ENCODE measurements at places on chromosomes 11 and 22.

GRCh38 chr11:63375434-63375833, 5.8 kb downstream of the SLC22A9 start:
- no peak for DNase-seq

DNA sequence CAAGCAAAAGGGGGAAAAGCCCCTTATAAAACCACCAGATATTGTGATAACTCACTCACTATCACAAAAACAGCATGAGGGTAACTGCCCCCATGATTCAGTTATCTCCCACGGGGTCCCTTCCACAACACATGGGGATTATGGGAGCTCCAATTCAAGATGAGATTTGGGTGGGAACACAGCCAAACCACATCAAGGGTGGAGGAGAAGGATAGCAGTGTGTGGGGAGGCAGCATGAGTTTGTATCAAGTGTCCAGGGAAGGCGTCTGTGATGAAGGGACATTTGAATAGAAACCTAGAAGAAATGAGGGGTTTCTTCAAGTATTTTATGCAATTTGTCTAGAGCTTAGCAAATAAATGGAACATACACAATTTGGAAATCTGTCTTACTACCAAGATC, 98.2 kb downstream of the SLC1A2 start:
- no peak for DNase-seq

GRCh38 chr11:15161790-15162189, 47.1 kb downstream of the INSC start:
- DNase-seq: no peak

DNA sequence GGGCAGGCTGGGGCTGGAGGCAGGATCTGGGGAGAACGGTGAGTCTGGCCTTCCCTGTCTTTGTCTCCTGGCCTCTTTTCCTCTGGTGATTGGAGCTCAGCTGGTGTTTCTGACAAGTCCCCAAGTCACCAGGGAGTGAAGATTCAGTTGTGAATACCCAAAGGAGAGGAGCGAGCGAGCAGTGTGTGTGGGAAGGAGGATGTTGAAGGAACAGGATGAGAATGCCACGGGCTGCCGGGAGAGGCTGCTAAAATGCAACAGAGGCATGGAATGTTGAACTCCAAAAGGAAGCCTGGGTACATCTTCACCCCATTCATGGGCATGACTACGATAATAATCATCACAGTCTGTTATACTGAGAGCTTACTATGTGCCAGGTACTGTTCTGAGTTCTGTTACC, 163.3 kb downstream of the CEP164 start:
- no peak for DNase-seq

- no peak for DNase-seq
These were observed 29.7 kb upstream of the ANO1 start for GRCh38 chr11:70048279-70049024.

- DNase-seq: no peak
These were observed 43.2 kb downstream of the MACROD1 start for GRCh38 chr11:64122411-64123410.

GRCh38 chr22:32329202-32329645, 28.4 kb upstream of the RFPL3 start:
- no peak for DNase-seq

DNA sequence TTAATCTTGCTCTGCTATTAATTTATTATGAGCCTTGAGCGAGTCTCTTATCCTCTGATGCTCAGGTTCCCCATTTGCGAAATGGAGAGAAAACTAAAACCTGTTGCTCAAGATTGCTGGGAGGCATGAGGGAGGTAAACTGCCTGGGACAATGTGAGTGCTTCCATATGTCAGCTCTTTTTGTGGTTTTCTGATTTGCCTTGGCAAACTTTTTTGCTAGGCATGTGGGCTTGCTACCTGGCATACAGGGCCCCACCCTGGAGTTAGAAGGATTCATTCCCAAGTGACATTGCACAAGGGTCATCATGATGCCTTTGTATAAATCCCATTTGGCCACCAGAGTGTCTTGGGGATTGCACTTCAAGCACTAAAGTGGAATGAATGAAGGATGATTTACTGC, 22.4 kb downstream of the TSPAN18 start:
- DNase-seq: no peak

DNA sequence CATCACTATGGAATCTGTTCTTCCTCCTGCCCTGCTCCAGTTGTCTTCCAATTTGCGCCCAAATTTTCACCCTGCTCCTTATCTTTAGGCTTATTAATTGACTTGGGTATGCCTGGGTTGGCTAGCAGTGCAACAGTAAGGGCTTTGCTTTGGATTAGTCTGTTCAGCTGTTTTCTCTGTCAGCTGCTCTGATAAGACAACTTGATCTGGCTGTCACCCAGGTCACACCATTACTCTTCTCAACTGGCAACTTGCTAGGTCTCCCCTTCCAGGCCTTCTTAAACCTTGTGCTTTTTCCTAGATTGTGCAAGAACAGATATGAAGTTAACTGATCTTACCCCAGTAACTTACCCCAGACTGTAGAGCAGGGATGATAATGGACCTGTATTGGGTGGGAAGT, 357.8 kb upstream of the LARGE1 start:
- no peak for DNase-seq

GRCh38 chr11:57597916-57598830, 688 bp downstream of the SERPING1 start:
- DNase-seq: peak; percentile 89

DNA sequence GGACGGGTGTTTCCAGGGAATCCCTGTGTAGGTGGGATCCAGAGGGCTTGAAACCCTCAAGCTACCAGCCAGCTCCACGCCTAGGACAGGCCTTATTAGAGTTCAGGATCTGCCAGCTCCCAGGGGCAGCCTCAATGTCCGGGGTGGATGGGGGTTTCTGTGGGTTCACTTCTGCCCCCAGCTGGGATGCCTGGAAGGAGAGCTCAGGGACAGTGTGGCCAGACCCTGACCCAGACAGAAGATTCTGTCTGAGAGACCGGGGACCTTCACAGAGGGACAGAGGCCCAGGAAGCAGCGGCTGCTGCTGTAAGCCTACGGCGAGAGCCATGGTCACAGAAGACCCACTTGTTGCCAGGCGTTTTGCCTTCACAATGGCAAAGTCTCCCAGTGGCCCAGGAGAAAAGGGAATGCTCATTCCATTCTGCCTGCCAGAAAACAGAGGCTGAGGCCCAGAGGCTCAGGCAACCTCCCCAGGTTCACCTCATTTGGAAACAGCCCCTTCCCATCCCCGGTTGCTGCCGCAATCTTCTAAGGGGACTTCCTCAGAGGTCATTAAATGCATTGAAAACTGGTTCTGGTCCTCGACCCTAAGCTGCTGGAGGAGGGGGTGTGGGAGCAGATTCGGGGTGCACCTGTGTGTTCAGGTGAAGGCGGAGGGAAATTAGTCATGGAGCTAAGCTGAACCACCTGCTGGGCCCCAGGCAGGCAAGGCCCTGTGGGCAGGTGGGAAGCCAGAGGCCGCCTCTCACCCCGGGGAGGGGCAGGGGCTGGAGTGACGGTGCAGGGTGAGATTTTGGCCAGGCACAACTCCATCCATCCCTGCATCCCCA, 4.9 kb upstream of the KRTAP5-6 start:
- DNase-seq: no peak

GRCh38 chr11:101618709-101619108, 34.9 kb upstream of the TRPC6 start:
- DNase-seq: peak; percentile 60

DNA sequence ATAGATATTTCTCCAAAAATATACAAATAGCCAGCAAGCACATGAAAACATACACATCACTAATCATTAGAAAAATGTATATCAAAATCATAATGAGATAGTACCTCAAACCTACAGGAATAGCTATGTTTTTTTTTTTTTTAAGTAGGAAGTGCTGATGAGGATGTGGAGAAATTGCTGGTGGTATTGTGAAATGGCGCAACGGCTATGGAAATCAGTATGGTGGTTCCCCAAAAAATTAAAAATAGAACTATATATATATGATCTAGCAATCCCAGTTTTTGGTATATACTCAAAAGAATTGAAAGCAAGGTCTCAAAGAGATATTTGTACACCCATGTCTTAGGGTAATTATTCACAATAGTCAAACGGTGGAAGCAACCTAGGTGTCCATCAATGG, 46.0 kb upstream of the HIPK3 start:
- DNase-seq: no peak

DNA sequence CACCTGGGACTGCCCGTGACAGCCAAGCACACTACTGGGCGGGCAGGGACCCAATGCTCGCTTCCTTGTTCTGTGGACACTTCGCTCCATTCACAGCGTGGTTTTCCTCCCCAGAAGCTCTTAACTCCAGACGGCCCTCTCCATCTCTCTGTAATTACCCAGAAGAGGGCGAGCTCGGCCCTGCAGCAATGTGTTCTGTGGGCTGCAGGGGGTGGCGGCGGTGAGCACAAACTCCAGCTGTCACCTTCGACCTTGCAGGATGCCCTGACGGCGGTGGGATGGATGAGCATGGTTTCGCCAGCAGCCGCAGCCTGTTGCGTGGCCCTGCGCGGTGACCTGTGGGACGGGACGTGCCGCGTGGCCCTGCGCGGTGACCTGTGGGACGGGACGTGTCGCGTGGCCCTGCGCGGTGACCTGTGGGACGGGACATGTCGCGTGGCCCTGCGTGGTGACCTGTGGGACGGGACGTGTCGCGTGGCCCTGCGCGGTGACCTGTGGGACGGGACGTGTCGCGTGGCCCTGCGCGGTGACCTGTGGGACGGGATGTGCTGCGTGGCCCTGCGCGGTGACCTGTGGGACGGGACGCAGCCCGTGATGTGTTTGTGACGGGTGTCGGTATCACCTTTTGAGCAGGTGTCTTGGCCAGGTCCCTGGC, 1204.7 kb downstream of the BRD1 start:
- DNase-seq: no peak

GRCh38 chr11:124294687-124295086, 19.1 kb downstream of the OR8D1 start:
- no peak for DNase-seq

- DNase-seq: peak; percentile 27
These were observed at the start of gene DESI1 for GRCh38 chr22:41620589-41621098. TSS of gene DESI1 (minus strand) at chr22:41621043. CDS start at chr22:41620839, 204 bp downstream.

DNA sequence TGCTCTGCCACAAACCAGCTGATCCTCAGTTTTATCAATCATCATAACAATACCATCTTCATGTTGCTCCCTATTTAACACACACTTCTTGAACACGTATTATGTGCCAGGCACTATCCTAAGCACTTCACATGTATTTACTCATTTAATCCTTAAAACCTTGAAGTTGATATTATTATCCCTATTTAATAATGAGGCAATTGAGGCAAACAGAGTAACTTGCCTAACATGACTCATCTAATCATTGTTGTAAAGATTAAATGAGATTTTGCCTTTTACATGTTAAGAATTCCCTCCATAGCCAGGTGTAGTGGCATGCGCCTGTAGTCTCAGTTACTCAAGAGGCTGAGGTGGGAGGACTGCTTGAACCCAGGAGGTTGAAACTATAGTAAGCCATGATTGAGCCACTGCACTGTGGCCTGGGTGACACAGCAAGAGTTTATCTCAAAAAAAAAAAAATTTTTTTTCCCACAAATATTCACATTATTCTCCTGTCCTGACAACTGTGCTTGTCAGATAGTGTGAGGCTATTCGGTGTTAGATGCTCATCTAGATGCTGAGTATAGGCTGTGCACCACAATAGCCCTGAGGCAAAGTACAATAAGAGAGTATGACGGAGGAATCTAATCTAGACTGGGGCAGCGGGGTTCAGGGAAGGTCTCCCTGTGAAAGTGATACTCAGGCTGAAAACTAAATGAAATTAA, 13.4 kb downstream of the CKAP5 start:
- DNase-seq: no peak

- no peak for DNase-seq
These were observed 32.6 kb upstream of the PRDM11 start for GRCh38 chr11:45113807-45114206.

GRCh38 chr11:107017433-107018218, 650 bp downstream of the GUCY1A2 start:
- peak; percentile 25 for DNase-seq

GRCh38 chr11:23284631-23285030, 424.4 kb upstream of the CCDC179 start:
- DNase-seq: peak; percentile 50

DNA sequence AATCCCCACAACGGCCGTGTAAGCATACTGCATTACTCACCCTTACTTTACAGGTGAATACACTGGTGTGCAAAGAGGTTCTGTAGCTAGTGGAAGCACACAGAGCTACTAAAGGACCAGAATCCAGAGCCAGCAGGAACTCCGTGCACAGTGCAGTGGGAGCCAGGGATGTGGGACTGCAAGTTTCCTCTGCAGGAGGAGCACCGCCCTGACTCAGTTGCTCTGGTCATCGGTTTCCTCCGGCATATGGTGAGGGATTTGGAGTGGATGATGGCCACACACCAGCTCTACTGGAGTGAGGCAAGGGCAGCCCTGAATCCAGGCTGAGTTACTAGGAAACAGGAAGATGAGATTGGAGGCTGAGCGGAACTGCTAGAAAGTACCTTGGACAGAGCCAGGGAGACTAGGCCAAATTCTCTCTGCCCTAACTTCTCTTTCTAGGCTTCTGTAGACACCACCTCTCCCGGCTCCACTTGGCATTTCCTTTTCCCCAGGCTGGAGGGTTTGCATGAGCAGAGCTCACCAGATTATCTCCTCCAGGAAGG, 18.2 kb upstream of the C22orf42 start:
- no peak for DNase-seq

DNA sequence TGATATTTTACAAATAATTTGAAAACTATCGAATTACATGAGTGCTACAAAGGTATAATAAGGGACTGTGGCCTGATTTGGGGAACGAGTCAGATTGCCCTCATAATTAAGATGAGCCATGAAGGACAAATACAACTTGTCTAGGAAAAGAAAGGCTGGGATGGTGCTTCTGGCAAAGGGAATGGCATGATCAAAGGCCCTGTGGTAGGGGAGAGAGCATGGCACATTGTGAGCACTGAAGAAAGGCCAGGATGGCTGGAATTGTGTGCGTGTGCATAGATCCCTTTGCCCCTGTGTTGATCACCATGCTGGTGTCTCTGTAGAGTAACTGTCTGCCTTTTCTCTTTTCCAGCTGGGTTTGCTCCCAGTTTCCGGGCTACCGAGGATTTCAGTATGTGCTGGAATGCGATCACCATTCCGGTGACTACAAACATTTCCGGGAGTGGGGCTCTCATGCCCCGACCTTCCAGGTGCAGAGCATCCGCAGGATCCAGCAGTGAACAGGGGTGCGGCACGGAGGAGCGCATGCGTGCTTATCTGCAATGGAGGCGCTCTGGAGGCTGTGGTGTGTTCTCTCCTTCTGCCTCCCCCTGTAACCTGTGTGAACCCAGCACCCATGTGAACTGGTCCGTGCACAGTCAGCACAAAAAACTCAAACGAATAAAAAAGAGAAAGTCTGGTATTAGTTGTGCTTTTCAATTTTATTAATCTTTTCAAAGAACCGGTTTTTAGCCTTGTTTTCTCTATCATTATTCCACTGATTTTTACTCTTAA, 8.4 kb downstream of the CRYBA4 start:
- DNase-seq: no peak

- peak; percentile 75 for DNase-seq
These were observed 26.5 kb downstream of the SGSM3 start for GRCh38 chr22:40396882-40397281.

DNA sequence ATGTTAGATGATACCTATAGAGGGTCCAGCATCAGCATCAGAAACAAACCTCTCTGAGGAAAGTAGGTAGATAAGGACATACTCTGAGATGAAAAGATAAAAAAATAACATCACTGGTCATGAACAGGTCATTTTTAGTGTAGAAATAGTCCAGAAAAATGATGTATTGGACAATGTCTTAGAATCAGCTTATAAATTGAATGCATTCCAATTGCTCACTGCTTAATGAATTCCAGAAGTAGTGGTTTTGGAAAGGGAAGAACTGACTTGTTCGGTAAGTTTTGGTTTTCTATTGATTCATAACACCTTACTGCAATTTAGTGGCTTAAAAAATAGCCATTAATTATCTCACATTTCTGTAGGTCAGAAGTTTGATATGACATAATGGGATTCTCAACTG, 929.5 kb upstream of the CCDC90B start:
- DNase-seq: no peak

GRCh38 chr11:98155696-98156095, 865.1 kb upstream of the CNTN5 start:
- DNase-seq: no peak

Measured in AG08395 (cell line).